ENCODE measurements at places on chromosomes 4 and X.

GRCh38 chr4:108877821-108878220 is 115.0 kb upstream of the ETNPPL start:
- no peak for DNase-seq

DNA sequence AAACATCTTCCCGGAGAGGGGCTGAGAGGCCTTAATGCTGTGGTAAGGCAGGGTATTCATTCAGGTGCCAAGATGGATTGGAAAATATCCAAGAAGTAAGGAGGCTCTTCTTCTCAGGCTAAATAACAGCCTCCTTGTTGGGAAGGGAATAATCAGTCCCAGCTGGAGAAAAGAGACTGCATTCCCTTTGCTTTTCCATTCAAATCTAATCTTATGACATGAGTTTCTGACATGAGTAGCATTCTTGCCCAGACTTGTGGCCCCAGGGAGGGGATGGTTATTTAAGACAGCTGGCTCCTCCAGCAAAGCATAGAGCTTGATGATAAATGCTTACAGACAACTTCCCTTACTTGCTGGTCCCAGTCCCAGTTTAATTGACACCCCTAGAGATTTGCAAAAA is 98.3 kb downstream of the DCLK2 start:
- DNase-seq = no peak

GRCh38 chr4:113586072-113586471 is 175.5 kb downstream of the CAMK2D start:
- no peak for DNase-seq

GRCh38 chr4:5110901-5111300 is 59.6 kb downstream of the STK32B start:
- no peak for DNase-seq

Data from D341Med (cell line).